ENCODE measurements at places on chromosomes 12 and 14. TPM values are rescaled to one million over a fixed set of nuclear protein-coding genes. Genes with fewer than 3 reads are reported as not detected.

The IGF1 gene
- total RNA-seq = 71.9 TPM

The C12orf54 gene
- total RNA-seq = not detected

The ZCRB1 gene
- 52.3 TPM for total RNA-seq

The OR6C3 gene
- not detected for total RNA-seq

The ERP27 gene
- total RNA-seq = 0.49 TPM

The GOLGA3 gene
- total RNA-seq = 28.0 TPM

The KRT73 gene
- total RNA-seq = not detected

DNA sequence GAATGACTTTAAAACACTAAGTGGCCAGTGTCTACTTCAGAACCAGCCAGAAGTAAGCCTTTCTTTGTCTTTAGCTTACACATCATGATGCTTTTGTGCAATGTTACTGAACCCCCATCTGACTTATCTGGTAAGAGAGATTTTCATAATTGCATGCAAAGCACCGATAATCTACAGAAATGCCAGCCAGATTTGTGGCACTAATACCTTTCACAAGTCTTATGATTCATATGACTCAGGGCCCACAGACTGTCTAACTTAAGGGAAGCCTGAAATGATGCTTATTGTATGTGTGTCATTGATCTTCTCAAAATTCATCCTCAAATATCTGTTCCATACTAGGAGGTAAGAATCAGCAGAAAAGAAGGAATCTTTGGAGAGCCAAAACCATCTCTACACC, 18.0 kb downstream of the IGF1 start:
- no peak for DNase-seq

- peak; percentile 94 for DNase-seq
These were observed 43.2 kb downstream of the PLEKHG7 start for GRCh38 chr12:92745856-92746550.

- DNase-seq = no peak
These were observed 47.1 kb downstream of the PLXNC1 start for GRCh38 chr12:94195483-94195882.

DNA sequence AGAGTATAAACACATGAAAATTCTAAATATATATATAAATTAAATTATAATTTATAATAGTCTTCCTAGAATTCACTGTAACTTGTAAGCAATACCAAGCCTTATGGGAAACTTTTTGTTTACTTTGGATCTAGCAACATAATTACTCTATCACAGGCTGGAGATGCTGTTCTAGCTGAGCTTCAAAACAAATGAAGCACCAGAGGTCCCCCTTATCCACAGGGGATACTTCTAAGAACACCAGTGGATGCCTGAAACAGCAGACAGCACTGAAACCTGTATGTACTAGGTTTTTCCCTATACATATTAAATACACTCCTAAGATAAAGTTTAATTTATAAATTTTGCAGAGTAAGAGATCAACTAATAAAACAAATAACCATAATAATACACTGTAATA, 96.6 kb downstream of the CDK17 start:
- DNase-seq = no peak

DNA sequence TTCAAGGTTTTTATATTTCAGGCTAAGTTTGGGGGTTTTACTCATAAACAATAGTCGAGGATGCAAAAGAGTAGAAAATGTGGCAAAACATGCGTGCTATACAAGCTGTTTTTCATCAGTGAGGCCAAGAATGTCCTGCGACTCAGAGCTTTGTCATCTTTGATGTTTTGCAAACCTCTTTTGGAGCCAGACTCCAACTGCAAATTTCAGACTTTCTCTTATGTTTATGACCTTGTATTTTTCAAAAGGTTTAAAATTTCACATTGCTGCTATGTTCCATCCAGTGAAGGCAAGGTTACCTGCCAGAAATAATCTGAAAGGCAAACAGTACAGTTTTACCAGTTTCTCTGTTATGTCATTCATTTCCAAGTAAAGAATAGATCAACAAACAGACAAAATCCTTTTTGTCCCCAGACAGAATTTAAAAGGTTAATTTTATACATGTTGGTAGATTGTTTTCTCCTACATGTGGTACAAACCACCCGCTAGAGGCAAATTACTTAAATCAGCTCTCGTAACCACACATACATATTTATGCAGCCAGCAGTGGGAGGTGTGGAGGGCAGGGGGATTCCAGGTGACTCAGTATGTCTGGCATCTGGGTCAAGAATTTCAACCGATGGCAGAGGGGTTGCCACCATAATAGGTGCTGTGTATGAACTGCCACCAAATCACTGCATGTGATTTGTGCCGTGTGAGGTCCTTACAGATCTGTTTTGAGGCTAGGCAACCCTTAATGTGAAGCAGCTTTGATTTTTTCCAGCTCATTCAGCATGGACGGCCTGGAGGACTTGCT, 119.8 kb upstream of the CPM start:
- DNase-seq = no peak

DNA sequence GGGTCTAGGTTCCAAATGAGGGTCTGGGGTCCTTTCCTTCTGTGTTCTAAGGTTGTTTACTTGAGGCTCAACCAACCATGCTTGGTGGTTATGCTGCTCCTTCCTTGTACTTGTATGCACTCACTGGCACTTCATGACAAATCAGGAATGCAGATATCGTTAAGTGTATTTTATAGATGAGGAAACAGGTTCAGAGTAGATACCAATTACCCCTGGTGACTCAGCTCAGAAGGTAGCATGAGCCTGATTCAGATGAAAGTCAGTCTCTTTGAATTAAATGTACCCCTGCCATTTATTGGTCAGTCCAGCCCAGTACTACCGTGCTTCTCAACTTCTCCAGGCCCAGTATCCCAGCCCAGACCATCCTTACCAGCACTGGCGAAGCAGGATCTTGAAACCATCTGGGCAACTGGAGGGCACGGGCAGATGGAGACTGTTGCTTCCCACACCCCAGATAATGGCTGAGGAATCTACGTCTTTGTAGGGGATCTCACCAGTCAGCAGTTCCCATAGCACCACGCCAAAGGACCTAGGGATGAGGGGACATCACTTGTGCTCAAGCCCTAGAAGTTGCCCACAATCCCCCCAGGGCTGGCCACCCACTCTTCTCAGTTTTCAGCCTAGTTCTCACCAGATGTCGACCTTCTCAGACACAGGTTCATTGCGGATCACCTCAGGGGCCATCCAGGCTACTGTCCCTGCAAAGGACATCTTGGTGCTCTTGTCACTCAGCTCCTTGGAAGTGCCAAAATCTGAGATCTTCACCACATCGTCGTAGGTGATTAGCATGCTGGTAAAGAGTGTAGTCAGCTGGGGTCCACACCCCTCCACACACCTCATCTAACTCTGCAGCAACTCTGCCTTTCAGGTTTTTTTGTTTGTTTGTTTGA, 14.3 kb downstream of the MAP3K12 start:
- no peak for DNase-seq

- no peak for DNase-seq
These were observed 30.3 kb downstream of the PDE3A start for GRCh38 chr12:20398686-20399085.

DNA sequence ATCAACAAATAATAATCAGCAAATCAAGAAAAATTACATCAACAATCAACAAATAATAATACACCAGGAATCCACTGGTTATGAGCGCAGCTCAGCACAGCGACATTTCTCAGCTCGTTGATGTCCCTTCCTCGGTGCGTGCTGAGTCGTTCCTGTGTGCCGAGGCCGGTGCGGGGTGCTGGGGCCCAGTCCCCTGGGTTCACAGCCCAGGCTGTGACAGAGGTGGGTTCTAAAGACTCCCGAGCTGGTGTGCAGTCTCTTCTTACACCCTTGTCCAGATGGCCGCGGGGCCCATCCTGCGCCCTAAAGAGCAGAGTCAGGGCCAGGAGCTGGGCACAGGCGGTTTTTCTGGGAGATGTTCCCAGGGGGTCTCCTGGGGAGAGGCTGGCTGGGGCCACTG, 26.9 kb upstream of the TRAF3 start:
- no peak for DNase-seq

DNA sequence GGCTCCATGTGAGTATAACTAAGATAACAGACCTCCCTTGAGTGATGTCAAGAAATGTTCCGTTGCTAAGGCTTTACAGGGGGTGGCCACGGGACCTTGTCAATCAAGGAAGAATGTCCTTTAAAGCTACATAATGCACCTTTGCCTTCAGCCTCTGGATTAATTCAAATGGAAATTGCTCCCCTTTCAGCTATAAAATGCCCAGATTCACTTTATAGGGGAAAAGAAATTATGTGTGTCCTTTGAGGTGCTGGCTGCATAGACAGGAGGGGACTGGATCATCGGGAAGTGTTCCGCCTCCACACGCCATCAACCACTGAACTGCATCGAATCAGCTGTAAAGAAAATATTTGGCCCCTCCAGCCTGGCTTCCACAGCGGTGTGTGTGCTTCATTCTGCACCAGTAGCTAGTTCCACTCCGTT, 415.4 kb downstream of the DPF3 start:
- no peak for DNase-seq

DNA sequence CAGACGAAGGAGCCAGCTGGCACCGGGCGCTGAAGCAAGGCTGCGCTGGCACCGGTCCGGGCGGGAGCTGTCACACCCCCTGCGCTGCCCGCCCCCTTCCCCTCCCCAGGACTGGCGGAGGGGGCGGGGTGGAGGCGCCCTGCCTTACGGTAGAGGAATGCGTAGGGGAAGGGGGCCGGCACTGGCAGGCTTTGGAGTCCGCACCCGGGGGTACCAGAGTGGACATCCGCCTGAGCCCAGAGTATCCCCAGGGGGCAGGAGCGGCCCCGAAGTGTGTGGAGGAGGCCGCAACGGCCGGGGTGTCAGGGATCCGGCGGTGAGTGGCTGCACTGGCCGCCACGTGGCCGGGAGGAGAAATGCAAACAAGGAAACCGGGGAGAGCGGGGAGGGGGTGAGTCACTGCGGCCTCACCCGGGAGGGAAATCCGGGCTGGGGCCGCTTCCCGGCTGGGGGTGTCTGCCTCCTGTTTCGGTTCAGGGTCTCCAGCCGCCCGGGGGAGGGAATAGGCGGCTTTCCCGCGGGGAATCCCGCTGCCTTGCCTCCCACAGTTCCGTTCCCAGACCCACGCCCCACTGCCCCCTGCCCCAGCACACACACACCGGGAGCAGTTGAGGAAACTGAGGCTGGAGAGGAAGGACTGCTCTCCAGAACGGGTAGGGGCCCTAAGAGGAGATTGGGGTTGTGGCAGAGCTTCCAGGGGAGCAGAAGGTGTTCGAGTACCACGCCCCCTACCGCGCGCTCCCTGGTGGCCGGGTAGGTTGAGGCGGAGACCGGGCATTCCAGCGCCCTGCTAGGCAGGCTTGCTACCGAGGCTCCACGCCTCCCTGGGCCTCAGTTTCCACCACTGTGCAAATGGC, at the start of gene RAPGEF3:
Gene RAPGEF3, minus strand, starts transcription at position 47 of the 857 bp plus-strand sequence. CDS start 324 bp downstream, outside the sequence.
- peak; percentile 87 for DNase-seq

GRCh38 chr12:57756406-57757341, 1.8 kb downstream of the MARCHF9 start:
- peak; percentile 79 for DNase-seq

GRCh38 chr12:116933091-116933490, 22.3 kb downstream of the FBXW8 start:
- DNase-seq = no peak
